ENCODE measurements at places on chromosomes 5 and 9.

- peak; percentile 54 for DNase-seq
Measured at GRCh38 chr9:123353984-123354591, 1.9 kb upstream of the CRB2 start.

- DNase-seq = no peak
Measured at GRCh38 chr9:92616655-92617111, 53.2 kb downstream of the IPPK start.

GRCh38 chr9:2761424-2761823 is 44.1 kb downstream of the KCNV2 start:
- no peak for DNase-seq

- DNase-seq = no peak
Measured at GRCh38 chr5:178588769-178589168, 1.4 kb downstream of the COL23A1 start.

DNA sequence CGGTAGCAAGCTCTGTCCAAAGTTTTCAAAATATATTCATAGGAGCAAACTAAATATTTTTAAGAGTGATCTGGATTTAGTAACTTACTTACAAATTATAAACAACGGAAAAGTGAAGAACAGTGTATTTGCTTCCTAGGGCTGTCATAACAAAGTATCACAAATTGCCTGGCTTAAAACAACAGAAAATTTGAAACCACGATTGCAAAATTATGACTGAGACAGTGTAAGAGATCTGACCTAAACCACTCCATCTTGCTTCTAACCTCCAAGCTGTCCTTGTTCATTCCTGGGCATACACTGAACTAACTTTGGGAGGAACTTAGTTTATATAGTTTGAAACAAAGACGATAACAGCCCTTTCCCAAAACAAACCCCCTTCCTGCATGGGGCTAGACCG is 202.0 kb upstream of the CDH6 start:
- no peak for DNase-seq

DNA sequence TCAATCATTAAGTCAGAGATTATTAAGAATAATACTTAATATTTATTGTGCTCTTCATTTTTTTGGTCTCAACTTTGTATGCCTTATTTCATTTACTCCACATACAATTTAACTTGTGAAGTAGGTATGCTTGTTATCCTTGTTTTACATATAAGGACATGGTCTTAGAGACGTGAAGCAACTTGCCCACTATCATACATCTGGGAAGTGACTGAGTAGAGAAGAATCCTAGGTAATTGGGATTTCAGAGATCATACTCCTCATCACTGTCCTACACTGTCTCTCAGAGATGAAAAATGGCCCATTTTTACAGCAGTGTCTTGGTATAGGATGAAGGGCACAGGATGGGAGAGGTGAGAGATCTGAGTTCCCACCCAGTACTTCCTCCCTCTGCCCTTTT is 23.3 kb downstream of the DMRT2 start:
- no peak for DNase-seq

GRCh38 chr9:4299005-4299795 is 668 bp downstream of the GLIS3 start:
- DNase-seq = peak; percentile 22

GRCh38 chr9:27763831-27764230 is 190.6 kb upstream of the C9orf72 start:
- no peak for DNase-seq

DNA sequence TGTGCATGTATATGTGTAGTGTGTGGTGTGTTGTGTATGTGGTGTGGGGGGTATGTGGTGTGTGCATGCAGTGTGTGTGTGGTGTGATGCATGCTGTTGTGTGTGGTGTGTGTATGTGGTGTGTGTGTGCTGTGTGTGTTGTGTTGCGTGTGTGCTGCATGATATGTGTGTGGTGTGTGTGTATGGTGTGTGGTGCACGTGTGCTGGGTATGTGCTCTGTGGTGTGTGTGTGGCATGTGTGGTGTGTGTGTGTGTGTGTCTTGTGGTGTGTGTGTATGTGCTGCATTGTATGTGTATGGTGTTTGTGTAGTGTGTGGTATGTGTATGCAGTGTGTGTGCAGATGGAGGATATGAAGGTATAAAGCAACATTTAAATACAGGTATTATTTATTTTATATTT is 50.5 kb upstream of the CKS2 start:
- no peak for DNase-seq

- DNase-seq = no peak
Measured at GRCh38 chr9:374736-375135, 160.1 kb downstream of the DOCK8 start.

DNA sequence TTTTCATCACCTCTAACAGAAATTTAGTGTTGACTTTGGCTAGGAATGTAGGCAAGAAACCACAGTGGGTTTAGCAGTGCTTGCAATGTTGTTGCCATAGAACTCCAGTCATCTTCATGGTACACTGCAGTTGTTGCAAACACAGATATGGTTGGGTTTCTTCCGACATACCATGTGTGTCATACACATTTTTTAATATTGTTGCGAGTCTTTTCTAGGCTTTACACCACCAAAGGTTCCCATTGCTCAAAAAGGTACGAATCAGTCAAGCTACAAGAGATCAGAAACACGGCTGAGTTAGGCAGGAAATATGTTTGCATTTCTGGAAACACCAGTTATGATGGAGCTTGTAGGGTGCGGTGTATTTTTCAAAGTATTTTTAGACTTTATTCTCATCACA is 172.4 kb downstream of the SYK start:
- no peak for DNase-seq

DNA sequence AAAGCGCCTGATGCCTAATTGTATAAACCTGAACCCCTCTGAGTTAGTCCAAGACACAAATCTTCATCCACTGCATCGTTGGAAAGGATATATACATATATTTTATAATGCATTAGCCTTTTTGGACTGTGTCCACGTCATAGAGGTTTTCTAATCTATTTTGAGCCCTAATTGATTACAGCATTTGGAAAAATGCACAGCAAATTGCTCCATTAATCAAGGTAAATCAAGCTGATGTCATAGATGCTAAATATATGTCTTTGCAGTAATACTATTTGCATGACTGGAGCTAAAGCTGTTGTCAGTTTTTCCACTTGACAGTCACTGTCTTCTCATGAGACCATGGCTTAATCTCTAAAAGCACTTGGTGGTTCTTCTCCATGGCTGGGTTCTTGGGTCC is 483.5 kb upstream of the TNC start:
- no peak for DNase-seq

DNA sequence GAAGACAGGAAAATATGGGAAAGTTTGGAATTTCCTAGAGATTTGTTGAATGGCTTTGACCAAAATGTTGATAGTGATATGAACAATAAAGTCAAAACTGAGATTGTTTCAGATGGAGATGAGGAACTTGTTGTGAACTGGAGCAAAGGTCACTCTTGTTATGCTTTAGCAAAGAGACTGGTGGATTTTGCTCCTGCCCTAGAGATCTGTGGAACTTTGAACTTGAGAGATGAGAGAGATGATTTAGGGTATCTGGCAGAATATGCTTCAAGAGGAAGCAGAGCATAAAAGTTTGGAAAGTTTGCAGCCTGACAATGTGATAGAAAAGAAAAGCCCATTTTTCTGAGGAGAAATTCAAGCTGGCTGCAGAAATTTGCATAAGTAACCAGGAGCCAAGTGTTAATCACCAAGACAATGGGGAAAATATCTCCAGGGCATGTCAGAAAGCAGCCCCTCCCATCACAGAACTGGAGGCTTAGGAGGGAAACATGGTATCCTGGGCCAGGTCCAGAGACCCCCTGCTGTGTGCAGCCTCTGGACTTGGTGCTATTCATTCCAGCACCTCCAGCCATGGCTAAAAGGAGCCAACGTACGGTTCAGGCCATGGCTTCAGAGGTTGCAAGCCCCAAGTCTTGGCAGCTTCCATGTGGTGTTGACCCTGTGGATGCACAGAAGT is 114.3 kb upstream of the STARD4 start:
- DNase-seq = no peak

GRCh38 chr9:126114850-126115460 is 211.7 kb upstream of the MVB12B start:
- no peak for DNase-seq

Data from stimulated activated CD4-positive, alpha-beta T cell treated with anti-CD3 and anti-CD28 coated beads, Interleukin-4, amount 100 ng/mL, for 48 hours (primary cell).